Airway epithelial cell (primary cell): ENCODE measurements at places on chromosomes 6 and 20. TPM values are rescaled to one million over a fixed set of nuclear protein-coding genes. Genes with fewer than 3 reads are reported as not detected.

The RFX6 gene
- total RNA-seq = not detected in 2 replicates

The IL17F gene
- total RNA-seq = not detected in 2 replicates

The RANBP9 gene
- total RNA-seq = 21.4 and 28.5 TPM in 2 replicates

The CPNE5 gene
- 0.05 and 0.07 TPM in 2 replicates for total RNA-seq

The RAD21L1 gene
- total RNA-seq = not detected in 2 replicates

The GMPR gene
- total RNA-seq = 0.21 TPM in 1 of 2 replicates, not detected in the other

The GJA10 gene
- total RNA-seq = not detected in 2 replicates

The CBLN4 gene
- not detected in 2 replicates for total RNA-seq

The EYA4 gene
- total RNA-seq = 1.4 and 3.9 TPM in 2 replicates

The PRKN gene
- 1.3 and 2.4 TPM in 2 replicates for total RNA-seq

The TRDN gene
- not detected in 2 replicates for total RNA-seq

The OR2B6 gene
- not detected in 2 replicates for total RNA-seq

The TRAPPC3L gene
- total RNA-seq = not detected in 2 replicates

The IL20RA gene
- 3.7 and 3.8 TPM in 2 replicates for total RNA-seq

The MYCT1 gene
- total RNA-seq = not detected in 2 replicates

The WASF1 gene
- 18.0 and 23.3 TPM in 2 replicates for total RNA-seq

The RARS2 gene
- 21.4 and 21.6 TPM in 2 replicates for total RNA-seq

The FAM217B gene
- total RNA-seq = 6.9 and 11.4 TPM in 2 replicates

The DACT2 gene
- total RNA-seq = 0.63 and 1.5 TPM in 2 replicates

The GGTLC1 gene
- not detected in 2 replicates for total RNA-seq

The COL9A3 gene
- 0.21 and 2.6 TPM in 2 replicates for total RNA-seq
